ENCODE measurements at places on chromosomes 12 and 14.

DNA sequence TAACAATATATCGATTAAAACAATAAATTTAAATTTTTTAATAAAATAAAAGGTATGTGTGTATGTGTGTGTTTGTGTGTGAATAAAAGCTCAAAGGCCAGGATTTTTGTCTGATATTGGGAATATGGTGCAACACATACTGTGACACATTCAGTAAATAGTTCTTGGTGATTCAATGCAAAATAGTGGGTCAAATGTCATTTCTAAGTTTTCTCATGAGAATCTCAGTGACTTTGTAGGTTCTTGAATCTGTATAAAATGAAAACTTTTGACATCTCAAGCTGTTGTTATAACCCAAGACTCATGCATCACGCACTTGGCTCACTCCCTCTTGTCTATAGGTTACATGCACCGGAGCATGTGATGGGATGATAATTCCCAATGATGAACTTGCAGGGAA lies 16.2 kb upstream of the MED6 start:
- DNase-seq, result no peak

- DNase-seq, result no peak
Measured at GRCh38 chr12:8779281-8779680, 43.1 kb upstream of the A2ML1 start.

GRCh38 chr14:80300351-80300750 lies 89.0 kb upstream of the DIO2 start:
- DNase-seq, result no peak

DNA sequence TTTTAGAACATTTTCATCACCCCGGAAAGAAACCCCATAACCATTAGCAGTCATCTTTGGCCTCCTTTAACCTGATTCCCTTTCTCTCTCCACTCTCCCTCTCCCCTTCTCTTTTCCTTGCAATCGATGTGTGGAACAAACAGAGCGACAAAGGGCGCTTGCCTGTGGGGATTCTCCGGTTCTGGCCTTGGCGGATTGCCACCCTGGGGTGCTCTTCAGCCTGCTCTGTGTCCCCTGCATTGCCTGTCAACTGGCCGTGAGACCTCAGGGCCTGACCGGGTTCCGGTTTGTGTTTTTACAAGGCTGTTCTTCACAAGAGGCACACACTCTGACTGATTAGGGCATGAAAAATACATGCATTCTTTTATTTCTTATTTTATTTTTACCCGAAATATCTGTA lies 27.8 kb downstream of the LRTM2 start:
- DNase-seq, result no peak

- no peak for DNase-seq
Measured at GRCh38 chr12:128133321-128134073, 133.5 kb upstream of the TMEM132C start.

DNA sequence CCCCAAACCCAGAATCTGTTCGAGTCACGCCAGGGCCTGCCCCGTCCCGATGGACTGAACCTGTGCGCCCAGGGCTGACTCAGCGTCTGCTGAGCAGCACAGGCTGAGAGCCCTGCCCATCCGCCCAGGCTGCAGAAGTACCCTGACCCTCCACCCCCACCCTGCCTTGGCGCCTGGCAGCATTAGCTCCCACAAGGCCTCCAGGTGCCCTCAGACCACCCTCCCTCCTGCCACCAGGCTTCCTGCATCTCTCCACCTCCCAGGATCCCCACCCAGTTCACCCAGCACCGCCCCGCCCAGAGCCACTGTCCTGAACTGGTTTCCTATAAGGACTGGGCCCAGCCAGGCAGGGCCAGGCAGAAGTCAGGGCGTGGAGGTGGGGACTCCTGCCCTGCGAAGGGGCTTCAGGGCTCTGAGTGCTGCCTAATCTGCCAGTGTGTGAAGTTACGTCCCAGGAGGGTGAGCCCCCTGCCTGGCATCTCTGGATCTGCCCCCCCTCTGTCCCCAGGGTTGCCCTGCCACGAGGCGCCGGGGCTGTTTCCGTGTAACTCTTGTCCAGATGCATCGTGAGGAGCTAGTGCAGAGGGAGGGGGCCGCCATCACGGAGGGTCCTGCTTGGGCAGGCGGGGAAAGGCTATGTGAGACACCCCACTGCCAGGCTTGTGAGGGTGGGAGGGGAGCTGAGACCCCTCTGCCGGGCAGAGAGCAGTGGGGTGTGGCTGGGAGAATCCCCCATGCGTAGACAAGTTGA lies 9.1 kb downstream of the ADSS1 start:
- no peak for DNase-seq

GRCh38 chr14:81710232-81710845 lies 176.7 kb upstream of the SEL1L start:
- no peak for DNase-seq

DNA sequence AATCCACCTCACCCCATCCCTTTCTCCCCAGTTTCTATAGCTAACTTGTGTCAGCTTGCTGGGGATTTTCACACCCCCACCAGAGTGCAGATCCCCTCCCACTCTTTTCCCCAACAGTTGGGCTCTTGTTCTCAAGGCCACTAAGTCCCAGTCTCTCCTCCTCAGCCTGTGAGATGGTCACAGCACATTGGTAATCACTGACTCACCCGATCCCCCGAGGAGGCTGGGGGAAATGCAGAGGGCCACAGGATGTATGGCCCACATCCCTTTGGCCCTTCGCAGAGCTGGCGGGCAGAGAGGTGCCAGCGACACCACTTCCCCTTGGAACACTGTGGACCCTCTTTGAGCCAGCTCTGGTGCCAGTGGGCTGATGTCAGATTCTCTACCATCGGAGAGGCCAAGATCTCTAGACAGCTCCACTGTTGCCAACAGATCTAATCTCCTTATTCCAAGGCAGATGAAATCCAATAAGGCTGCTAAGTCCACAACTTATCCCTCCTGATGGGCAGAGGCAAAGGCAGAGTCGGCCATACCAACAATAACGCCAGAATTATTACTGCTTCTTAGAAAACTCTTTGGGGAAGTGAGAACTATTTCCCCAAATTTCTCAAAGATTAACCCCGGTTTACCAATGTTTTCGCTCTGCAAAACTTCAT lies 1.6 kb downstream of the FMNL3 start:
- no peak for DNase-seq

GRCh38 chr12:85805654-85806053 lies 30.6 kb downstream of the RASSF9 start:
- DNase-seq, result no peak

GRCh38 chr14:63647696-63648410 lies 6.2 kb upstream of the WDR89 start:
- DNase-seq, result no peak

- DNase-seq, result no peak
Measured at GRCh38 chr14:24952851-24953666, 96.9 kb downstream of the STXBP6 start.

GRCh38 chr12:106601496-106601895 lies 18.7 kb downstream of the RFX4 start:
- no peak for DNase-seq

DNA sequence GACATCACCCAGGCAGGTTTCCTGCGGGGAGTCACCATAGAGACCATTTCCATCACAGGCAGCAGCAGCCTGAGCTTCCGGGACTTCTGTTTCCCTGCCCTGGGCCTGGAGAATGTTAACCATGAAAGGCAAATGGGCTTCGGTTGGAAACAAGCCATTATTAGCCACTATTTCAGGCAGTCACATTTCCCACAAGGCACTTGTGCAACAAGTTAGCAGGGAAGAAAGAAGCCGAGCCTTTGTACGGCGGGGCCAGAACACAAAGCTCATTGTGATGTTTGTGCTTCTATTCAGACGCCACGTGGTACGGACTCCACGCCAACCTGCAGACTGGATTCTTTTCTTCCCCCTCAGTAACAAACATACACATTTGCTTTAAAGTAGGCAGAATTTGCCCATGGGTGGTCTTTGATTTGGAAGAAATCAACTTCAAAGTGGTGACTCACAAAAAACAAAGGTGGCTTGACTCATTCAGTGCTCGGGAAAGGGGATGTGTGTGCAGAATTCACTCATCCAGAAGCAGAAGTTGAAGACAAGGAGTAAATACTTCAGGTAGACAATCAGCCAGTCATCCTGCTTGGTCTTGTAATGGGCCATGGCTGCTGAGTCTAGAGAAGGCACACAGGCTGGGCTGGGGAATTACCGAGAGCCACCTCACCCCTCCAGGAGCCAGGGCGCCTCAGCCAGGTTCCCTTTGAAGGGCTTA lies 154.2 kb upstream of the PRMT8 start:
- no peak for DNase-seq

GRCh38 chr14:42335918-42336317 lies 729.2 kb downstream of the LRFN5 start:
- DNase-seq, result no peak

DNA sequence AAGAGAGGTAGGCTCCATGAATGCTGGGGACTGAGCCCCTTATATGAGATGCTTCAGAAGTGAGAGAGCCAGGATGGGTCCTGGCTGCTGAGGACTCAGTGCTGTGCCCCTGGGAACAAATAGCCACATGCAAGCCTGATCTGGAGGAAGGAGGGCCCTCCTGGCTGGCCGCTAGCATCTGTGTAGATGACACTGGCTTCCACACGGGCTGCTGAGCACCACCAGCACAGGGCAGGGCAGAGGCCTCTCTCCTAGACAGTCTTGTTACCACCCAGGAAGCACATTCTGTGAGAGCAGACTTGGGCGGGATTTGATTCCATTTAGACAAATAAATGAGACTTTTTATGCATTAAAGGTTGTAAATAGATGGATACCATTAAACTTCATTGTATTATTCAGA lies 48.0 kb downstream of the ZNF664 start:
- DNase-seq, result no peak

DNA sequence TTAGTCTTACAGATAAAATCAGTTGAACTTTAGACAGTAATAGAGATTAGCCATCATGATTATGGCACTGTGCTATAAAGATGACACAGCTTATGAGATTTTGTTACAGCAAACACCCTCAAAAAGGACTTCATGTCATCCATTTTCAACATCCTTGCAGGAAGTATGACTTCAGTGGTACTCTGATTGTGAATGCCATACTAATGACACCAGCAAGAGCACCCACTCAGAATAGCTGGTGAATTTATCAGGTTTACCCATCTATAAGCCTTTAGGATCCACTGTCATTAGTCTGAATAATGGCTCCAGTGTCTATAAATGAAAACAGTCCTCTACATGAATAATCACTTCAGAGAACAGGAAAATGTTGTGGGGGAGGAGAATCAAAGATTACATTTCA lies 615.2 kb downstream of the RPS29 start:
- DNase-seq, result no peak

- no peak for DNase-seq
Measured at GRCh38 chr12:102096855-102097254, 23.1 kb downstream of the NUP37 start.

DNA sequence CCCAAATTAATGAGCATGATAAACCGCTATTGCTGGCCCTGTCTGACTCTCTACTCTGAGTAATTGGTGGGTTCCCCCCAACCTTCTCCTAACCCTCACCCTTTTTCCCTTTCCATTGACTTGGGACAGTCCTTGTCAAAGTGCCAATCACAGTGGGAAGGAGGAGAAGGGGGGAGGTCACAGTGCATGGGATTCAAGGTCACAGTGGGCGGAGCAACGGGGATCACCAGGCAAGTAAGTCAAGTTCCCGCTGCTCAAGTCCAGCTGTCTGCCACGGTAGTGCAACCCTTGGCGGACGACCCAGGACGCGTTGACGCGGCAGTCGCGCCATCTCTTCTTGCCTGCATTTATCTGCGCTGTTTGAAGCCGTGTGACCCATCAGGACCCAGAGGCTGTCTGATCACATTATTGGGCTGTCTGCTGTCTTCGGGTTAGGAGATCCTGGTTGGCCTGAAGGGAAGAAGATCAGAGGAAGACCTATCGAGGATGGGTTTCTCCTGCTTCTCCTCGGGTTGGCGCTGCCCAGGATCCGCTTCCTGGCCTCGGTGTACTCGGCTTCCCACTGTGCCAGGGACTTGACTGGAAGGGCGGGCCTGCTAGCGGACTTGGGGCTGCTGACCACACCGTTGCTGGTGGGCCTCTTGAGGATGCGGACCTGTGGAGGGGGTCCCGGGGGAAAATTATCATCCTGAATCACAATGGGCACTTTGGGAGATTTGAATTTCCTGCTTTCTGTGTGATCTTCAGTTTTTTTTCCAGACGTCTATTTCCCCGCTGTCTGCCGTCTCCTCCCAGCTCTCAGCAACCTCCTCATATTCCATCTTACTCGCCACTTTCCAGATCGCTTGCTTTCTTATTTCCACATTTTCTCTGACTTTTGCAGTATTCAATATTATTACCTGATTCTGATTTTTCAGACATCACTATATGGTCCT lies 3.1 kb upstream of the MDM2 start:
- no peak for DNase-seq

- DNase-seq, result no peak
Measured at GRCh38 chr12:69231479-69231878, 7.9 kb upstream of the CPSF6 start.

GRCh38 chr14:28709571-28710305 lies 56.8 kb upstream of the FOXG1 start:
- no peak for DNase-seq

DNA sequence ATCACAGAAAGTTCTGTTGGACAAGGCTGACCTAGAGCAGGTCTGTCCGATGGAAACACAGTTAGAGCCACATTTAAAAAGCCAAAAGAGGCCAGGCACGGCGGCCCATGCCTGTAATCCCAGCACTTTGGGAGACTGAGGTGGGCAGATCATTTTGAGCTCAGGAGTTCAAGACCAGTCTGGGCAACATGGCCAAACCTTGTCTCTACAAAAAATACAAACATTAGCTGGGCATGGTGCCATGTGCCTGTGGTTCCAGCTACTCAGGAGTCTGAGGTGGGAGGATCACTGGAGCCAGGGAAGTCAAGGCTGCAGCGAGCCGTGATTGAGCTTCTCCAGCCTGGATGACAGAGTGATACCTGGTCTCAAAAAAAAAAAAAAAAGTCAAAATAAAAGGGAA lies 14.9 kb downstream of the UBE3B start:
- no peak for DNase-seq

DNA sequence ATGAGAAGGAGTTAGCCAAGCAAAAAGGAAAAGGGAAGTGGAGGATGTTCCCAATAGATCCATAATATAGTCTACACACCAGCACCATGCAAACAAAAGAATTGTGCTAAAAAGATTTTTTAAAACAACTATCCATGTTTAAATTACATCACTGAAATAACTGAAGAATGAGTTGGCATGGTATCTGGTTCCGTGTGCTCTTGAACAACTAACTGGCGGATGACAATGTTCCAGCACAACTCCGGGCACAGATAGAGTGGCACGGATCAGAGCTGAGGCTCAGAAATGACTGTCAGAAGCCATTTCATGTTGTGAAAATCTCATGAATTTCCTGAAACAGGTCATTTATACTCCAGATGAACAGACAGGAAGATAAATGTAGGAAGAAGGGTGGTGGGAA lies 153.1 kb downstream of the HMGA2 start:
- DNase-seq, result no peak

GRCh38 chr12:49950273-49951251 lies at the start of gene AQP2:
Gene AQP2, plus strand, starts transcription at chr12:49950737. Its CDS starts 94 bp downstream, at chr12:49950831.
- DNase-seq, result no peak

- DNase-seq, result no peak
Measured at GRCh38 chr14:54202288-54202687, 194.5 kb upstream of the CDKN3 start.

- no peak for DNase-seq
Measured at GRCh38 chr12:27674989-27675388, 21.3 kb upstream of the REP15 start.
